Choroid plexus epithelial cell (primary cell): ENCODE measurements at places on chromosomes 2 and 18.

DNA sequence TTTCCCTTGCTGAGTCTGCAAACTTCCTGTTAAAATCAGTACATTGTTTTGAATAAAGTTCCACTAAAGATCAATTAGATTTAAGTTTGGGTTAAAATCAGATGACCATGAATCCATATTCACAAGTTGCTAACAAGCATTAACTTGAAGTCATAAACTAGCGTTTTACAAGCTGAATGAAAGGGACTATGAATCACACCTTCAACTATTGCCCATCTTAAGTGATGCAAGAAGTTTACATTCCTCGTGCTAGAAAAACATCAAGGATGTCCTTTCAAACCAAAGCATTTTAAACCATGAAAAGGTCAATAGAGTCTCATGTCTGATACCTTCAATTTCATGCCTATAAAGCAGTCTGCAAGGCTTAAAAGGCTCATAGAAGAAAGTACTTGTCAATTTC lies 257.2 kb upstream of the SYT4 start:
- DNase-seq, result peak; percentile 13

DNA sequence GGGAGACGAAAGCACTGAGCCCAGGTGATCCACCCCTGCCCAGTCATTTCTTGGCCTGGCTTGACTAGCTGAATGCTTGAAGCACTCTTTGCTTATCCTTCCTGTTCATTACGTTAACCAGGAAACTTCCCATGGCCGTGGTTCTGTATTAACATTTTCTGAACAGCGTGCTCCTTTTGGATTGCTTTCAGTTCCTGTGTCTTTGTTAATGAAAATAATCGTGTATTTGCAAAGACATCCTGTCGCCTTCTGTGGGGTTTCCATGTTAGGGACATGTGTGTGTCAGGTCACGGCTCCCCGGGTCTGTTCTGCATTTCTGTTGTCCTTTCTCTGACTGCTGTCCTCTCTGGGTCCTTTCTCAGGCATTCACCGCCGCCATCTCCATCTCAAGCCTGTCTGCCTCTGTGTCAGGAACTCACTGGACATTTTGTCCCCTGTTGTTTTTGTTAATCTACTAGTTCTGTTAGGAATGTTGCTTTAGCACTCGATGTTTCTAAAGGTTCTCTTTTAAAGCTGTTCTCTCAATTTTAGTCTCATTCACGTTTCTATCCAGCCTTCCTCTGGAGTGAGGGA lies 434.1 kb upstream of the HS6ST1 start:
- DNase-seq, result no peak

DNA sequence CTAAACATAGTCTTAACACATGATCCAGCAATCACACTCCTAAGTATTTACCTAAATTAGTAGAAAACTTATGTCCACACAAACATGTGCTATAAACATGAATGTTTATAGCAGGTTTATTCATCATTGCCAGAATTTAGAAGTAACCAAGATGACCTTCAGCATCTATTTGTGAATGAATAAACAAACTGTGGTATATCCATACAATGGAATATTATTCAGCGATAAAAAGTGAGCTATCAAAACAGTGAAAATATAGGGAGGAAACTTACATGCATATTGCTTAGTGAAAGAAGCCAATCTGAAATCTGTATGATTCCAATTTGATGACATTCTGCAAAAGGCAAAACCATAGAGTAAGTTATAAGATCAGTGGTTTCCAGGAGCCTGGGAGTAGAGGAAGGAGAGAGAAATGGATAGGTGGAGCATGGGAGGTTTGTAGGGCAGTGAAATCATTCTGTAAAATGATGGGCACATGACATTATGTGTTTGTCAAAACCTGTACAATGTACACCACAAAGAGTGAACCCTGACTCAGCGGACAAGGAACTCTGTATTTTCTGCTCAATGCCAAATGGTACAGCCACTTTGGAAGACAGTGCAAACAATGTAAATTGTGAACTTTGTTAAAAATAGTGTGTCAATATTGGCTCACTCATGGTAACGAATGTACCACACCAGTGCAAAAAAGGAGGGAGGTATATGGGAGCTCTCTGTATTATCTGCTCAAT lies 61.9 kb upstream of the IGFBP2 start:
- DNase-seq, result no peak

- no peak for DNase-seq
Measured at GRCh38 chr18:79476918-79477571, 81.3 kb downstream of the NFATC1 start.

GRCh38 chr18:29749704-29750103 lies 1292.8 kb downstream of the DSC3 start:
- DNase-seq, result peak; percentile 15

DNA sequence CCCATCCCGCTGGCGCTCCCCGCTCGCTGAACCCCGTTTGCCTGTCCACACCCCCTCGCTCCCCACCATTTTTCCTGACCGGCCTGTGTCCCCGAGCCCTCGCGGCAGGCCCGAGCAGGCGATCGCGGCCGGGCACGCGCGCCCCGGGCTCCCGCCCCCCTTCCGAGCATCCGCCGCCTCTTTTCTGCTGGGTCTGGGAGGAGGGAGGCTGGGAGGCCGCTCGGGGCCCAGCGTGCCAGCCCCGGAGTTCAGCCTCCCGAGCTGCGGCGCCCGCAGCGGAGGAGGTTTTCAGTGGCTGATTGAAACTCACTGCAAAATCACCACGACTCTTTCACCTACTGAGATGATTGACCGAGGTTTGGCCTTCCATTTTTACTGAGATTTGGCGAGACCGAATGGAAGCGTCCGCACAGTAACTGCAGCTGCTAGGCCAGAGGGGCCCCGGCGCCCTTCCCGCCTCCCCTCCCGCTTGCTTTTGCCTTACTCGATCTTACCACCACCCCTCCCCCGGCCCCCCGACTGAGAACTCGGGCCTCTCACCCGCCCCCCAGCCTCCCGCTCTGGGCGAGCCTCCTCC lies 4.8 kb downstream of the SOX11 start:
- DNase-seq, result peak; percentile 62

- DNase-seq, result peak; percentile 71
Measured at GRCh38 chr2:28649481-28650265, 102.0 kb upstream of the PPP1CB start.

DNA sequence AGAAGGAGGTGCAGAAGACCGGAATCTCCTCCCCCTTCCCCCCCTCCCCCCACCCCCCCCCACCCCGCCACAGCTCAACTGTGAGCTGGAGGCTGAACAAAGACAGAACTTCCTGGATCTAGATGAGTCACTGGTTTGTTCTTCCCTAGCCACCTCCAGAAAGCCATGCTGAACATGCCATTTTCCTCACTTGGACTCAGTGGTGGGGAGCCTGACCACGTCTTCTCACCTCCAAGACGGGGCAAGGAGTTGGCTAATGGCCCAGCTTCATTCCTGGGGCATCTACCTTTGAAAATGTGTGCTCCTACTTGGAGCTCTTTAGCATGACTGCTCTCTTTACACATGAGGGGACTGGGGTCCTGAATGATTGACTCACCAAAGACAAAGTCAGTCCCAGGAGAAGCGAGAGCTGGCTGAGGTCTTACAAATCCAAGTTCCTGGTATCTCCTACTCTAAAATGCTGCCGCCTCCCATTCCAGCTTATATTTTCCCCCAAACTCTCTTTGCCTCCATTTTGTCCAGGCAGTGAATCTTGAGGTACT lies 22.6 kb upstream of the FZD5 start:
- peak; percentile 72 for DNase-seq

GRCh38 chr18:55501579-55501978 lies 86.4 kb downstream of the TCF4 start:
- DNase-seq, result no peak

DNA sequence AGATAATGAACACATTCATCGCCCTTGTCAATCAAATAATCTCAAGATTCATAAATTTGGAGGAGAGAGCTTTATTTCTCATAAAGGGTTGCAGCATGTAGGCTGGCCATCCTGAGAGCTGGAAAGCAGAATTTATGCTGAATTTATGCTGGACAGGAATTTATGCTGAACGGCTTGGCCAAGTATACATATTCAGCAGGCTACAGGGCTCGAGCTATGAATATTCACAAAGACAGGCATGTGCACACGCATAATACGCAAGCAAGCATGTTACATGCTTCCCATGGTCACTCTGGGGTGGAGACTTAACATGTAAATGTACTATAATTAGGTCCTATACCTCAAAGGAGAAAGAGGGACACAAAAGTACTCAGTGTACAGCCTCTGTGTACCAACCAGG lies 618.8 kb downstream of the METTL4 start:
- no peak for DNase-seq
